NCI-H1048 (cell line): ENCODE measurements at places on chromosomes 11 and 22.
A peak's percentile ranks its signal among the peaks of the same experiment; 100 is the strongest.

DNA sequence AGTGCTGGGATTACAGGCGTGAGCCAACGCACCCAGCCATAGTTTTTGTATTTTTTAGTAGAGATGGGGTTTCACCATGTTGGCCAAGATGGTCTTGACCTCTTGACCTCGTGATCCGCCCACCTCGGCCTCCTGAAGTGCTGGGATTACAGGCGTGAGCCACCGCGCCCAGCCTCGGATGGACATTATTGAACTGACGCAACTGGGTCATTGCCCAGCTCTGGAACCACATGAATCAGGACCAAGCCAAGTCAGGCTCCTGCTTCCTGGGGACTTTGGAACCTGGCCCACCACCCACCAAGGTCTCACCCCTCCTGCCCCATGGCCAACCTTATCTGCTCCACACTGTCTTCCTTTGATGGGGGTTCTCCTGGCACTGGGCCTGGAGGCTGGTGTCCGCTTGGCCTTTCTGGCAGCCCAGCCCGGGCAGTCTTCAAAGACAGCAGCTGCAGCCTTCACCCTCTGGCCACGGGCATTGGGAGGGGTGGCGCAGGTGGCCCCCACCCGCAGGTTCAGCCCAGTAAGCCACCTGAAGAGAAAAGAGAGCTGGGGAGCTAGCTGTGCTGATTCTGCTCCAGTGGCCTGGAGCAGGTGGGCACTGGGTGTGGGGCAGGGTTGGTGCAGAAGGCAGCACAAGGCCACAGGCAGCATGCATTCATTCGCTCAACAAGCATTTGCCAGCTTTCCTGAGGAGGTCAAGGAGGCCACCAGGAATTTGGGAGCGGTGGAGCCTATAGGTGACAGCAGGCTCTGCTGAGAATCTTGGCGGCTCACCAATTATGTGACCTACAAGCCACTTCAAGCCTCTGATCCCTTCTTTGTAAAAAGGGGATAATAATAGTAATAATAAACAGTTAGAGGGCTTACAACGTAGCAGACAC lies 5.7 kb downstream of the CHADL start:
- DNase-seq = no peak

GRCh38 chr11:12125609-12126149 lies 15.3 kb downstream of the MICAL2 start:
- no peak for DNase-seq

GRCh38 chr11:76615950-76616349 lies 54.6 kb downstream of the LRRC32 start:
- DNase-seq = no peak

- no peak for DNase-seq
These were observed 66.7 kb upstream of the CLTCL1 start for GRCh38 chr22:19358195-19358594.

DNA sequence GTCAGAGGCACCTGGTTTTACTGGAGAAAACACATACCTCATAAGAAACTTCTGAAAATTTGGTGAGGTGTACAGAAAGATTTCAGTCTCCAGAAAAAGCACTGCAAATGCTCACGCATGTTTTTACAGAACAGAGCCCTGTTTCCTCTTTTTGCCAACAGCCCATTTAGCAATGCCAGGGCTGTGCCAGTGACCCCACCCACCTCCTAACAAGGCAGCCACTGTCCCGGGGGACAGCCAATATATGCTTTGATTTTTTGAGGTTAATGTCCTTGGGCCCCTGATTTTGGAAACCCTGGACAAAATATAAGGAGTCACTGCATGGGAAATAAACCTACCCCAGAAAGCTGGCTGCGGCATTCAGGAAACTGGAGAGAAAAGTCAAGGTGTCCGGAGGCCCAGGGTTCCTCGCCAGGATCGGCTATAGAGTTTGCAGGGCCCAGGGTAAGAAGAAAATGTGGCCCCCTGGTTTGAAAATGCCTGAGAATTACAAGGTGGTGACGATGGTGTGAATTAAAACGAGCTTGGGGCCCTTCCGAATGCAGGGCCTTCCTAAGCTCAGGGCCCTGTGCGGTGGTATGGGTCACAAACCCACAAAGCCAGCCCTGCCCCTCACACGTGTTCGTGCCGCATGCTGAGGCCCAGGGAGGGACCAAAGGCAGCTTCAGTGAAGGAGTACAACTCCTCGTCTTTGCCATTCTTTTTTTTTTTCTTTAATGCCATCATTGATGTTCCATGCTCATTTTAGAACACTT lies 71.1 kb upstream of the WNT7B start:
- DNase-seq = no peak

DNA sequence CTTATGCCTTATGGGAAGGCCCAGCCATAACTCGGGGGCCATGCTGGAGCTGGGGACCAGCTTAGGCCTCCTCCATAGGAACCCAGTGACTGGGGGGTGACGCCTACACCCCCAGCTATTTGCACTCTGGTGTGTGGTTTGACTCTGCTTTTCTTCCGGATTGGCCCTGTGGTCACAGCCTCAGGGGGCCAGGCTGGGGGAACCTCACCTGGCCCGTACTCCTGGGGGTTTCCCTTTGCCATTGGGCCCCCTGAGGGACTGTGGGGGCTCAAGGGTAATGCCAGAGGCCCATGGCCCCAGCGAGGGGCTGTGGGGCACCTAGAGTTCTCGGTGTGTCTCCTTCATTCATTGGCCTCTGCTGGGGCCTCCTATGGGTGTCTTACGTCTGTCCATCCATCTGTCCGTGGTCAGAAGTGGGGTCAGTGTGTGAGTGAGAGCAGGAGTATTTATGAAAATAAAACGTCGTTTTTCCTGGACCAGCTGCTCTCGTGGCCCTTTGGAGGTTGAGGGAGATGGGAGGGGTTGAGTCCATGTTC lies 6.3 kb upstream of the SH3BP1 start:
- no peak for DNase-seq

- no peak for DNase-seq
These were observed 380 bp downstream of the C11orf96 start for GRCh38 chr11:43942662-43943371.

DNA sequence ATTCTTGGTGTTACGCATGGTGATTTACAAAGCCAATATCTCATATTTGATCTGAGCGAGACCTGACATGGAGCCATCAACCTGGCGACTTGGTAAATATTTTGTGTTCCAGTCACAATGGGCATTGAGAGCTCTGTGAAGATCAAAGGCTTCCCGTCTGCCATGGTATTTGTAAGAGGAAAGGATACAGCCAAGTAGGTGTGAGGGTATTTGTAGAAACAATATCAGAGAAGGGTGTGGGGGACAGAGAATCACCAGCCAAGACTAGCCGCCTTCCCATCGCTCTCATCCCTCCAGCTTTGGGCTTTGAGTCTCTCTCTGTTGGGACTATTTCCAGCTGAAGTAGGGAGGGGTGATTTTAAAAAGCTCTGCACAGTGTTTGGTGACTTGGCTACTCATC lies 173.4 kb upstream of the BDNF start:
- no peak for DNase-seq

DNA sequence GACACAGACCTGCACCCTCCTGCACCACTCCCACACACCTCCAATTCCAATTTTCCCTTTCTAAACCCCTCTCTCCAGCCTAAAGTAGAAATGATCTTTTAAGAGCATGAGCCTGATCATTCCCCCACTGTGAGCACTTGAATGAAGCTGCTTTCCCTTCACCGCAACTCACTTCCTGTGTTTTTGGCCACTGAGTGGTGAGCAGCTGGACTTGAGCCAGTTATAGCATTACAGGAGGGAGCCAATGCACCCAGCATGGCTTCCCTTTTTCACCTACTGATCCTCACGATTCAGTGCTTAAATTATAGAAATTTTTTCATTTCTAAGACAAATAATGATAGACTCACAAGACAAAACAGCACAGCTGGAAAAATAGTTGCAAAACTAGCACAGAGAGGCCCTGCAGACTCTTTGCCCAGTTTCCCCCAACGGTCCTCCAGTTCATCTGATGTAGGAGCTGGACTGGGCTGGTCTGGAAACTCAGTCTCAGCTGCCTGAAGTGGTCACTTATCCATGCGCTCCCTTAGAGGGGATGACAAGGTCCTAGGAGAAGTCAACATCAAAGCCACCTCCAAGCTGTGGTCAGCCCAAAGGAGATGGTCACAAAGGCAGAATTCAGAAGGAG lies 9.7 kb upstream of the APOL4 start:
- DNase-seq = no peak

GRCh38 chr11:123221096-123221561 lies 26.1 kb upstream of the CLMP start:
- DNase-seq = no peak

DNA sequence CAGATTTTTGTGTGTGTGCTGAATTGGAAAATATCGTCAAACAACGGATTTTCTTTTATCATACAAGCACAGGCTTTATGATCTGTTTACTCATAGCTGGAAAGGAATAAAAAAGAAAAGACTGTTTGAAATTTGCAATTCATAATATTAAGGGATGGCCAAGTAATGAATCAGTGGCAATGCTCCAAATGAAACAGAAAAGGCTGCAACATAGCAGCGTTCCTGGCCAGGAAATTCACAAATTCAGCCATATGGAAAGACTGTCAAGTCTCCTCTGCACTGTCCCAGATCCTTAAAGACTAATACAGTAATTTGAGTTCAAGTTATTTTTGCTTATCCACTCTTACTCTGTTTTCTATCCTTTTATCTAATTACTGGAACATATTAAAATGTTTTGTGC lies 98.2 kb downstream of the MSANTD4 start:
- no peak for DNase-seq

DNA sequence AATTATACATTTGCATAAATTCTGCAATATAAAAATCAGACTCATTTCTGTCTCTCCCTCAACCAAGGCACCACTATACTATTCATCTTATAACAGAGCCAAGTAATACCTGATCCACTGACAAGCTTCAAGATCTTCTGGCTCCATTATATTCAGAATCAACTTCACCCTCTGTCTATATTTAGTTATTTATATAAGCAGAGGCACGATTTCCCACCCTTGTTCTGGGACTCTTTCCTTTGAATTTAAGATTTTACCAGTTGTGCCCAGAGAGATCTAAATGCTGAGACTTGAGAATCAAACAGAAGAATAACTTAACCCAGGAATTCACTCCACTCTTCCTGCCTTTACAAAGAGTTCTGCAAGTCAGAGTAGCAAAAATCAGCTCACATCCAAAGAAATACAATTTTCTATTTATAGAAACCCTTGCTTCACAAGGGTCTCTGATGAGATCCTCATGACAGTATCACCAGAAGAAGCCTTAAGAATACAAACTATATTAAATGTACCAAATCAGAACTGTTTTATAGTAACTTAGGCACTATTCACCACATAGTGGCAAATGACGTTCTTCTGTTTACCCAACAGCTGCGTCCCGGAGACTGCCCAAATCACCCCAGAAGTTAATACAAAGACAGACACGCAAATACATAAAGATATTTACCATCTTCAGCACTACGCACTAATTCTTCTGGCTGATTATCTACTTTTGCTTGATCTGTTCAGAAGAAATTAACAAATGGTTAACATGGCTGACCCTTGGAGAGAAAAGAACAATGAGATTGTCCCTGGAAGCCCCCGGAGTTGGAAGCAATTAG lies 32.3 kb upstream of the CCDC89 start:
- peak; percentile 9 for DNase-seq

DNA sequence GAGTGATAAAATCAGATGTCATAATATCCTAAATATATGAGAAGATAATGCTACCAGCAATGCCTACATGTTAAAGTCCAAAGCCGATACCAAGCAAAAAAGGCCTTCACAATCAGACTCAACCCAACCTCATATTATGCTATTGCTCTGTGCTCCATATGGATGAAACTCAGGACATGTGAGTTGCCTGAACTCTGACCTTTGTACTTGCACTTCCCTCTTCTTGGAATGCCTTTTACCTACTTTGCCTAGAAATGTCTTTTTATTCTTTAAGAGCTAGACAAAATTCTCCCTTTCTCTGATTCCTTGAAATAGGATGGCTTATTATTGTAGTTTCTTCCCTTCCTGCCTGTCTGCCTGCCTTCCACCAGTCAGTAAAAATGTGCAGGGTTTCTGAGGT lies 954.7 kb upstream of the CCDC90B start:
- no peak for DNase-seq

DNA sequence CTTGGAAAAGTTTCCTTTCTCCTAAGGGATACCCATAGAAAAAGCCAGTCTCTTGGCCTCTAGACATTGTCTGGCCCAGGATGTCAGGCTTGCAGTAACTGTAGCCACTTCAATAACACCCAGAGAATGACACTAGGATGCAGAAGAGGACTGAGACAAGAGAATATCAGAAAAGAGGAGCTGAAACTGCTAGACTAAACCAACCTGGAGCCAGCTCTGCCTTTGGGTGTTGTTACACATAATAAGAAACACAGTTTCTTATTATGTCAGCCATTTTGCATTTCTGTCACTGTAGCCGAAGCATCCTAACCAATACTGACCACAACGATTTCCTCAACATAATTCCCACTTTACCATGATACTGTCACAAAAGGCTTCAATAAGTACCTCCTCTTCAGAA lies 72.2 kb upstream of the RCN1 start:
- no peak for DNase-seq

DNA sequence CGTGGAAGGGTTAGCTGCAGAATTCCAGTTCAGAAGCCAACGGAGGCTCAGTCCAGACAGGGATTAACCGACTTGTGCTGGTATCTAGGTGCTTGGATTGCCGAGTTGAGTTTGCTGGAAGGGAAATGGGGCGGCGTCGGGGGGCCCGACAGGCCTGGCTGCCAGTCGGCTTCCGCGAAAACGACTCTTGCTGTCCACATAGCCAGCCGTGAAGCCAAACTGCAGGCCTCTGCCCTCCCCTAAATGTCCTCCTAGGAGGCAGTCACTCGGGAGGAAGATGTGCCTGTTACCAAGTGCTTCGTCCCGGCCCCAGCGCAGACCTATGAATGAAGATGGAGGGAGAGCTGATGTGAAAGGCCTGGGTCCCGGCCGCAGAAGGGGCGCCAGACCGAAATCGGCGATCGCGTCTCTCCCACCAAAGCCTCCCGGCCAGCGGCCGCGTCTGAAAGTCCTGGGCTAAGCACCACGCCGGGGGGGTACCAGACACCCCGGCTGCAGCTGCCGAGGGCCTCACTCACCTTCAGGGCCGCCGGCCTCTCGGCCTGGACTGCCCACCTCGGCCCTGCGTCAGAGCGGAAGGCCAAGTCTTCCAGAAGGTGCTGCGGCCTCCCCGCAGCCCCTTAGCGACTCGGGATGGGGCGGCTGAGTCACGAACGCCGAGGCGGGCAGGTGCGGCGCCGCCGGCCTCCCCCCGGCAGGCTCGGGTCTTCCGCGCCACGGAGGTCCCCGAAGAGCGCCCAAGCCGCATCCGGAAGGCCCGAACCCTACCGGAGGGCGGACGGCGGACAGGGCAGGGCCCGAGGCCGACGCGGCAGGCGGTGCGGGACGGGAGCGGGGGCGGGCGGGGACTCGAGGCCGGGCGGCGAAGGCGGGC lies 7.5 kb downstream of the DPAGT1 start:
- no peak for DNase-seq

GRCh38 chr22:37565830-37566229 lies 5.5 kb downstream of the CDC42EP1 start:
- no peak for DNase-seq
